ENCODE measurements at places on chromosomes 1 and 21.

DNA sequence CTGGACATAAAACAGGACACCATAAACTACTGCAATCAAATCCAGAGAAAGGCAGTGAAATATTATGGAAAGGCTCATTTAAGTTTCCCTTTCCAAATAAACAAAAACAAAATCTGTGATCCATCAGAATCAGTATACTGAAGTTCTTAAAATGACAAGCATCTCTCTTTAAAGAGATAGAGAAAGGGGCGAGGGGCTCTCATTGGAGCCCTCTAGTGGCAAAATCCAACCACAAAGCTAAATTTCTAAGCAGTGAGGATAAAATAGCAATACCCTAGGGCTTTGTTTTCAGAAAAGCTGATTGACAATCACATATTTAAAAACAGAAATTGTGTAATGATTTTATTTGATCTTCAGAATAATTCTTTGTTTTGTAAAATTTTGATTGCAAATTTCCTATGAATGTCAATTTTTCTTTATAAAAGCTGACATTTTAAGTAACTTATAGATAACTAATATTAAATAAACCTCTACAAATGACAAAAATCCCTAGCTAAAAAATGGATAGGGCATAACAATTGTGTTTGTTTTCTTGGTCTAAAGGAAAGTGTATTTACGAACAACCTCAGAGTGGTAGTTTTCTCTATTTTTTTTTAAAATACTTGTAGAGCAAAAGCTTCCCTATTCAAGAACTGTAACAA is 138.2 kb downstream of the COL24A1 start:
- DNase-seq, result no peak

GRCh38 chr1:111139324-111139955 is 453 bp downstream of the DRAM2 start:
- no peak for DNase-seq

- DNase-seq, result no peak
Measured at GRCh38 chr1:107534632-107535031, 393.8 kb downstream of the NTNG1 start.

- no peak for DNase-seq
Measured at GRCh38 chr1:239302696-239303095, 83.7 kb upstream of the CHRM3 start.

DNA sequence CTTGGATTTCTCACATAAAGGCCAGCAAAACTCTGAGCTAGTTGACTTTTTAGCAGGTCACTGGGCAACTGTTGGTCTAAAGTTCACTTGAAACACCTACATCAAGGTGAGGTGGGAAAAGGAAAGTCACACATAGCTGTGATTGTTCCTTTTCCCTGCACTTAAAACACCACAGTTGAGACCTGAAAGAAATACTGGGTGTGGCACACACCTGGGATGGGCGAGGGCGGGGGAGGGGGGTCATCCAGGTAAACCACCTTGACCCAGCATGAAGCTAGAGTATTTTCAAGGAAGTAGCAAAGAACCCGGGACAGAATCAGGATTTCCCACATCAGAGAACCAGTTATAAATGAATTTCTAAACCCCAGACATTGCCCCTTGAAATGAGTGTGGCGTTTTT is 26.4 kb downstream of the ZNF697 start:
- no peak for DNase-seq

GRCh38 chr1:52482326-52483004 is 70.4 kb downstream of the TUT4 start:
- DNase-seq, result no peak

- DNase-seq, result no peak
Measured at GRCh38 chr1:40034869-40035268, 5.7 kb upstream of the CAP1 start.

DNA sequence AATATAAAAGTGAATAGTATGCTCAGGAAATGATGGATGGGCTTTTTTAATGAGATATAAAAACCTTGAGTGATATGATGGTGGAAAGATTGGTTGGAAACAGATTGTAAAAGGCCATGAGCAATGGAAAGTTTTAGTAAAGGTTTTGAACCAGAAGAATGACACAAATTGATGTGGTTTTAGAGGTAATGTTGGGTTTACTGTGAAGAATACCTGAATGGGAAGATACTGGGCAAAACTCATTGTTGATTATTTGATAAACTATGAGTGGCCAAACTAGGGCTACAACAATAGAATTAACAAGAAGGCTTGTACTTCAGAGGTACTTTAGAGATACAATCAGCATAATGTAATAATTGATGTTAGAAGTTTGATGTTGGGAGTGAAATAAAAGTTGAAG is 108.5 kb downstream of the PTGS2 start:
- no peak for DNase-seq

DNA sequence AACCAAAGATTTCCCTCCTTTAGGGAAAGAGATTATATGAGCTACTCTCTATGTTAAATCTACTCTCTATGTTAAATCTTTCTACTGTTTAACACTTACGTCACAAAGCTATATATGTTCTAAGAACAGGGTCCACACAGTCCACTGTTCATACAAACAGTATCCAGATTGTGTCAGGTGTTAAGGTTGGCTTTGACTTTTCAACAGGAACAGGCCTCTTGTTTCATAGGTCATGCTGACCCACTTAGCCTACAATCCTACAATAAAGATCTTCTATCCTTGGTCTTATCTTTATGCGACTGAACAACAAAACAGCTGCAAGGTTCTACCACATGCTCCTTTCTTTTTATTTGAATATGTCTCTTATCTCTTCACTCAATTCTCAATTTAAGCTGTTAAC is 134.9 kb downstream of the LTN1 start:
- DNase-seq, result no peak

DNA sequence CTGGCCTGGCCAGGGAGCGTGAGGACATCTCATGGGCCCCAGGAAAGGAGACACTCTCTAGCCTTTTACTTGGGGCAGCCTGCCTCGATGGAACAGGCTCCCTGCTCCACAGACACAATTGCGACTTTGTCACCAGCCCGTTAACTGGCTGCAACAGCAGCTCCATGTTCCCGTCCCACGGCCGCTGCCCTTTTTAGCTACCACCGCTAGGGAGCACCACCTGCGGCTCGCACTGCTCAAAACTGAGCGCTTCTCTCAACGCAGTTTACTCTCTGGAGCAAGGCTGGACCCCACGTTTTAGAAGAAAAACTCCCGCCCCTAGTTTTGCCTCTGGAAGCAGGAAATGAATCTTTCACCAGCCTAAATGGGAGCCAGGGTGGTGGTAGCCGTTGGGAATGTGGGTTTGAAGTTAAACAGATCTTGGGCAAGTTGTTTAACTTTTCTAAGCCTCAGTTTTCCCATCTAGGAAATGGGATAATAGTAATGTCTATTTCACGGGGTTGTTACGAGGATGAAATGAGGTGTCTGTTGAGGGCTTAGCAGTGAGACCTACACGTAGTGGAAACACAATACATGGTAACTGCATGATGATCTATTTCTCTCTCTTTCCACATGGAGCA is 3.5 kb upstream of the LRRC38 start:
- peak; percentile 30 for DNase-seq

DNA sequence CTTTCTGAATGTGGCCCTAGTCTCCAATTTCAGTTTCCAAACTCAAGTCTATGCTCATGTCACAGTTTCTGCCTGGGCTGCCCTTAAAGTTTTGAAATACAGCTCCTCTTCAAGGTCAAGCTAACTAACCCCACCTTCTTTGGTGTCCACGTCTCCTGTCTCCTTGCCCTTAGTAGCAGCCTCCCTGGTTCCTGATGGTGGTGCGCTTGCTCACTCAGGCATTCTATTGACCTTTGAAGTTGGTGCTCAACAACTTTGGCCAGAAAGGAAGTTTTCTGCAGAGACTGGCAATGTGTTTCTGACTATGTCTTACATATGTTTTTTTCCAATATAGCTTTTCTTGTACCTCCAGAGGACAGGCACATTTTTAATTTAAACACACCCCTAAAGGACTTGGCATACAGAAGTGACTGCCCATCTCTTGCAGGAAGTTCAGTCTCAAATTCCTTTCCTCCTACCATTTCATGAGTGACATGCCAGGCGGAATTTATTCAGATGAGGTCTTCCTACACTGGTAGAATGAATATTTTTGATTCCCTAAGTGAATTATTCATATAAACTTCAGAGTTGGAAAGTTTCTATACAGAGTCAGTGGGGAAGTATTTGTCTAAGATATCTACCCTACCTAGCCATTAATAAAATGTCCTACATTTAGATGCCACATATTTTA is 364.3 kb upstream of the USP24 start:
- DNase-seq, result no peak

DNA sequence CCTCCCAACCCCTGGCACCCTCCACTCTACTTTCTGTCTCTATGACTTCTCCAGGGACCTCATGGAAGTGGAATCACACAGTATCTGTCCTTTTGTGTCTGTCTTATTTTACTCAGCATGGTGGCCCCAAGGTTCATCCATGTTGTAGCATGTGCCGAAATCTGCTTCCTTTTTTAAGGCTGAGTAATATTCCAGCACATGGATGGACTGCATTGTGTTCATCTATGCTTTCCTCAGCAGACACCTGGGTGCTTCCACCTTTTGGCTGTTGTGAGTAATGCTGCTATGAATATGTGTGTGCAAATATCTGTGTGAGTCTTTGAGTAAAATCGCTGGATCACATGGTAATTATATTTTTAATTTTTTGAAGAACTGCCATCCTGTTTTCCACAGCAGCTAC is 1.6 kb upstream of the PFKL start:
- DNase-seq, result no peak

- DNase-seq, result peak; percentile 14
Measured at GRCh38 chr1:22108339-22109105, 34.4 kb downstream of the WNT4 start.

GRCh38 chr1:160376525-160377131 is 9.8 kb downstream of the NHLH1 start:
- DNase-seq, result peak; percentile 40

DNA sequence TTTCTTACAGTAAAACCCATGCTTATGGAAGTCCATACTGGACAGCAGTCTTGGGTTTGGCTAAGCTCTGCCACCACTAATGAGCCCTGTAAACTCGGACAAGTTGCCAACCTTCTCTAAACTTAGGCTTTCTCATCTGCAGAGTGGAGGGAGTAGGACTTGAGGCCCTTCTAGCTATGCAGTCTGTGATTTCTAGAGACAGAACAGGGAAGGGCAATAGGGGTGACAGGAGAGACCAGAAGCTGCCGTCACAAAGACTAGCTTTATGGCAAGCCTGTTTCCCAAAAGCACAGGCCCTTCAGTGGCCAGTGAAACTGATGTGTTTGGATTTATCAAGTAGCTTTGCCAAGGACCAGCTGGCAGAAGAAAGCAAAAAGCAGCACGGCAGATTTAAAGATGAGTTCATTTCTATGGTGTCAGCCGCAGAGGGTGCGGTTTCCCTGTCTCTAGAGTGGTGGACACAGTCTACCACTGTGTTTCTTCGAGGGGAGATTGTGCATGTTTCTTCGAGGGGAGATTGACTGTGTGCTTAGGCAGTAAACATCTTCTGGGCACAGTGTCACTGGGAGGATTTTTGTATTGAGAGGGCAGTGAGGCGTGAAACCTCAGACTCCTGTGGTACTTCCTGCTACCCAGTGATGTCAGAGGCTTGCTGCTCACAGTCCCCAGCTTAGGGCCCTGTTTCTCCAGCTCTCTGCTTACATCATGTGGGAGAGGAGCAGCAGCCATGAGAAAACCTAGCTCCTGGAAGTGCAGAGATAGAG is 119.0 kb downstream of the ROR1 start:
- no peak for DNase-seq

GRCh38 chr1:244826712-244827111 is 8.7 kb upstream of the COX20 start:
- DNase-seq, result no peak

- DNase-seq, result peak; percentile 26
Measured at GRCh38 chr1:229856009-229856650, 210.9 kb upstream of the GALNT2 start.

GRCh38 chr1:29002792-29003191 is 88.4 kb downstream of the EPB41 start:
- no peak for DNase-seq

GRCh38 chr1:158334526-158335212 is 3.3 kb upstream of the CD1B start:
- no peak for DNase-seq

- no peak for DNase-seq
Measured at GRCh38 chr1:58779801-58780382, 4.0 kb downstream of the JUN start.

DNA sequence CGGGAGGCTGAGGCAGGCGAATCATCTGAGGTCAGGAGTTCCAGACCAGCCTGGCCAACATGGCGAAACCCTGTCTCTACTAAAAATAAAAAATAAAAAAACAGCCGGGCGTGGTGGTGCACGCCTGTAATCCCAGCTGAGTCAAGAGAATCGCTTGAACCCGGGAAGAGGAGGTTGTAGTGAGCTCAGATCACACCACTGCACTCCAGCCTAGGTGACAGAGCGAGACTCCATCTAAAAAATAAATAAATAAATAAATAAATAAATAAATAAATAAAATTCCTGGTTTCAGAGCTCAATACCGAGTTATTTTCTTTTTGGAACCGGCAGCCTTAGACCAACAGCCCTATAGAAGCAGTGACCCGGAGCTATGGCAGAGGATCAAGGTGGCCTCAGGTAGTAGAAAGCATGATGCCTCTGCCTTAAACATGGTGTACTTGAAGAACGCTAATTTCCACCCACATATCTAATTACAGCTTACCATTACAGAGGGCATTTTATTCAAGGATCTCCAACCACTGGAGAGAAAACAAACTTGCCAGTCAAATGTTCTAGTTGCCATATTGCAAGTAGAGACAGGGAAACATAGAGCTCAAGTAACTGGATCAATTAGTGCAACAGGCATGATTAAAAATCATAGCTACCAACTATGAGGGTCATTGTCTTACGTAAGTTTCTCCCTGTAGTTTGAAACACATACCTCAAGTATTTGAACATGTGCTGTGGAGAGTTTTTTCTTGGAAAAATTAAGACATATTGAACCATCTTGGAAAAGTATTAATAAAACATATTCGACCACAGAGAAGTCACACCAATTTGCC is 2.0 kb upstream of the ENAH start:
- no peak for DNase-seq

- peak; percentile 35 for DNase-seq
Measured at GRCh38 chr1:8871539-8871935, 6.9 kb downstream of the ENO1 start.
